ENCODE measurements at places on chromosomes 6 and 20.

DNA sequence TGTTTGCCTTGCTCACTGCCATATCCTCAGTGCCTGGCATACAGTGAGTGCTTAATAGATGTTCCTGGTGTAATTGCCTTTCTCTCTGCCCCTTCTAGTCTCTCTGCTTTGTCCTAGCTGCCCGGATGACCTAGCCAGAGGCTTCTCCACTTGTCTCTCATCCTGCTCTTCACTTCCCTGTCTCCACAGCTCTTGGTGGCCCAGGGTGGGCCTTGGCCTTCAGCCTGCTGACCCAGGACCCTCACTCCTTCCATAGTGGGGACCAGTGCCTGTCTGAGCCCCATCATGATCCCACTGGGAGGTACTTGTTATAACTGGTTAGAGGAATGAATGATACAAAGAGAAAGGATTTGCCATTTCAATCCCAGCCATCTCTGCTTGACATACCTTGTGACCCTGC, 49.2 kb upstream of the BLCAP start:
- no peak for DNase-seq

DNA sequence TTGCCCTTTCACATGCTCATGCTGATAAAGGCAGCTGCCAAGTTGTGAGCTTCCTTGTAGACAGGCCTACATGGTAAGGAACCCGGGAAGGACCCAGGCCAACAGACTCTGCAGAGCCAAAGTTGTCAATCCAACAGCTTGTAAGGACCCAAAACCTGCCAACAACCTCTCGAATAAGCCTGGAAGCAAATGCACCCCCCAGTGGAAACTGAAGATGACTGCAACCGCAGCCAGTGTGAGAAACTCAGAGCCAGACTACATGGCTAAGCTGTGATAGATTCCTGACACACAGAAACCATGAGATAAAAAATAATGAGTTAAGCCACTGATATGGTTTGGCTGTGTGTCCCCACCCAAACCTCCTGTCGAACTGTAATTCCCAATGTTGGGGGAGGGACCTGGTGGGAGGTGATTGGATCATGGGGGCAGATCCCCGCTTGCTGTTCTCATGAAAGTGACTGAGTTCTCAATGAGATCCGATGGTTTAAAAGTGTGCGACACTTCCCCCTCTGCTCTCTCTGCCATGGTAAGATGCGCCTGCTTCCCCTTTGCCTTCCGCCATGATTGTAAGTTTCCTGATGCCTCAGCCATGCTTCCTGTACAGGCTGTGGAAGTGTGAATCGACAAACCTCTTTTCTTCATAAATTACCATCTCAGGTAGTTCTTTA, 18.8 kb upstream of the CLPSL2 start:
- no peak for DNase-seq

DNA sequence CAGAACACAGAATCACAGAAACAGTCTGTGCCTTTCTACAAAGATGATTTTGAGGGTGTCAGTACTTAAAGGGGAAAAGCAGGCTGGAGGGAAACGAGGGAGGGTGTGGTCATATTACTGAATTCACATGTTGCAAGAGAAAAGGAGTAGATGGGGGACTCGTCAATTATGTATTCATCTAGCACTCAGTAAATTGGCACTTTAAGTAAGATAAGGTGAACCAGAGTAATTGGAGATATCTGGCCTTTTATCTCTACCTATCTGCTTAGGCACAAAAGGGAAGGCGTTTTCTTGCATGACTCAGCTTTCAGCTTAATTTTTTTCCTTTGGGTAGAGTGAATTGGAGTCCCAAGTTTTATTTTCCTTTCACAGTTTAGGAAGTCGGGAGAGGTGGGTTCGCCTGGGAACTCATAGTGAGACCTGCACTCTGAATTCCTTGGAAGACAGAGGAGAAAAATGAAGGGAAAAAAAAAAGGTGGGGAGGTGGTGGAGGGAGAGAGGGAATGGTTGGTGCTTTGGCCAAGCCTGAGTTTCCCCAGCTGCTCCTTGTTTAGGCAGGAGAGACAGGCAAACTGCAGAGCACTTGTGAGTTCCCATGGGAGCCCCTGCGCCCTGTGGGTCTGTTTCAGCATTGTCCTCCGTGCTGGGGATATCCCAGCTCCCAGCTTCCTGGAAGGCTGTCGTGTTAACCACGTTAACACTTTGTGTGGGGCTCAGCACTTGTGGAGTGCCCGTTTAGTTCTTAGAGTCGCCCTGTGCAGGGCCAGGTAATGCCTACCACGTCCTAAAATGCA, 19.7 kb upstream of the GTSF1L start:
- no peak for DNase-seq

DNA sequence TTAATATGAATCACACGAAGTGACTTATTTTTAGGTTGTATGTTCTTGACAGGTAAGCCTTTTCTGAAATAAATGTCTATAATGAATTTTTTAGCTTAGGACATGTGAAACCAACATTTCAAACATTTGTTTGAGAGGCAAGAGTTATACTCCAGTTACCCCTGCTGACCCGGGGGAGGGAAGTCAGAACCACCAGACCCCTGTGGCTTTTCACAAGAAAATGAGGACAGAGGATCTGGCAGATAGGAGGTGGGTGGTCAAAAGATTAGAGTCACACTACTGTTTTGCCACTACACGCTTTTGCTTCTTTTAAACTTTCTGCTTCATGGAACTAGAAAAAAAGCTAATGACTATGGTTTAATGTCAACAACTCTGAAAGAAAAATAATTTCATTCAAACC, 27.5 kb upstream of the ADGRF4 start:
- no peak for DNase-seq

- DNase-seq = no peak
These were observed 15.2 kb downstream of the EFHC1 start for GRCh38 chr6:52435345-52435744.

GRCh38 chr6:17418281-17419188, 25.1 kb downstream of the CAP2 start:
- no peak for DNase-seq

DNA sequence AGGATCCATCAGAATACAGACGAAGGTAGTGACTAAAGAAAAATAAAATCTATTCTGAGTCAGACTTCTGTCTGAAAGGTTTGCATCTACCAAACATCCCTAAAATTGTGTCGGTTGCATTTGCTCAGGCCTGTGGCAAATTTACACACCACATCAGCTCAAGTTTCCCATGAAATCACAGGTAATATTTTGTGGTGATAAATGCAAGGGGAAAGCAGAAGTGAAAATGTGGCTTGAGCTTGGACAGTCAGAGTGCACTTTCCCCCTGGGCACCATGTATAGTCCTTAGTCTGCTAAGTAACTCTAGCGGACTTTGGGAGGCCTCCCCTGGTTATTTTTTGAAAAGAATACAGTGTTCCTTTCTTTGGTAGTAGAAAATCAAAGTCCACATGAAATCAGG, 159.1 kb downstream of the PKHD1 start:
- DNase-seq = no peak

DNA sequence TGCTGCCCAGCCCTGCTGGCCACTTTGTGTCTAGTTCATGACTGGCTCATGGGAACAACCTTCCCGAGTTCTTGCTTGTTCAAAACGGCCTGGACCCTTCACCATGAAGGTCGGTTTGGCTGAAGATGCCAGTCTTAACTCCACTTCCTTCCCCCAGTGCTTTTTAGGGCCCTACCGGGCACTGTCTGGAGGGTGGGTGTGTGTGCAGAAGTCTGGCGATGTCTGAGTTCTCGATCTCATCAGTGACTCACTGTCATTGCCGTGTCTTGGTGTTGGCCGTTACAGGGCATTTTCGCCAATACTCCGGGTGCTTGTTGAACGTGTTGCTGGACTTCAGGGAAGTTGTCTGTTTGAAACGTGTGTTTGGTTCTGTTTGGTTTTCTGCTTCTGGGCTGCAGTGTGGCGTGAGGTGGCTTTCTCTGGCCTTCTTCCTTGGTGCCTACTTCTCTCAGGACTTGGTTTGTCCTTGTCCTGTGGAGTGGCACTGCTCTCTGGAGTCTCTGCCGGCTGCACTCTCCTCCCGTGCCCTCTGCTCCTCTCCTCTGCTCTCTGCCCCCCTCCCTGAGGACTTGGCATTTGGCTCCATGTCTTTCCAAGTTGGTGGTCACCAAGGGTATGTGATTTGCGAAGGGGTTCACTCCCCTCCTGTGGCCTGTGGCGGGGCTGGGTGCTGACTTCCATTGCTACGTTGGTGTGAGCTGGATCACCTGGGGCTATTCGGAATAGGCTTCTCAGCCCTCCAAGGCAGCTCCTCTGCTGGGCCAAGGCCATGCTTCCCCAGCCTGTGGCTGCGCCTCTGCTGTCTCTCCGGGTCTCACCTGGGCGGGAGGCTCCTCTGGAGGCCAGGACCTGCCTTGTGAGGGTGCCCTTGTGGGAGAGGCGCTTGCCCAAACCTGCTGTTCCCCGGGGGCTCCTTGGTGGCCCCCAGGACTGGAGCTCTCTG, 38.2 kb downstream of the PYGB start:
- no peak for DNase-seq

DNA sequence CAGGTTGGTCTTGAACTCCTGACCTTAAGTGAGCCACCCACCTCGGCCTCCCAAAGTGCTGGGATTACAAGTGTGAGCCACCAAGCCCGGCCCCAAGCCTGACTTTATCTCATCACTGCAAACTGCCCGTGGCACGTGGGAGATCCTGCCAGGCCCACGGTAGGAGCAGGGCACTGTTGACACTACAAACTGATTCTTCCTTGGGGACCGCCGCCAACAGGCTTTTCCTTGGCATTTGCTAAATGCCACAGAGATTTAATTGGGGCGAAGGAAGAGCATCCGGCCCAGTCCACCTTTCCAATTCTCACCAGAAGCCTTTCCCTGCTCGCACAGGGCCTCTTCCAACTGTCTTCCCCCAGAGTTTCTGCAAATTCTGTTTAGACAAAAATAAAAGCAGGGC, 11.0 kb downstream of the ATP9A start:
- DNase-seq = no peak

DNA sequence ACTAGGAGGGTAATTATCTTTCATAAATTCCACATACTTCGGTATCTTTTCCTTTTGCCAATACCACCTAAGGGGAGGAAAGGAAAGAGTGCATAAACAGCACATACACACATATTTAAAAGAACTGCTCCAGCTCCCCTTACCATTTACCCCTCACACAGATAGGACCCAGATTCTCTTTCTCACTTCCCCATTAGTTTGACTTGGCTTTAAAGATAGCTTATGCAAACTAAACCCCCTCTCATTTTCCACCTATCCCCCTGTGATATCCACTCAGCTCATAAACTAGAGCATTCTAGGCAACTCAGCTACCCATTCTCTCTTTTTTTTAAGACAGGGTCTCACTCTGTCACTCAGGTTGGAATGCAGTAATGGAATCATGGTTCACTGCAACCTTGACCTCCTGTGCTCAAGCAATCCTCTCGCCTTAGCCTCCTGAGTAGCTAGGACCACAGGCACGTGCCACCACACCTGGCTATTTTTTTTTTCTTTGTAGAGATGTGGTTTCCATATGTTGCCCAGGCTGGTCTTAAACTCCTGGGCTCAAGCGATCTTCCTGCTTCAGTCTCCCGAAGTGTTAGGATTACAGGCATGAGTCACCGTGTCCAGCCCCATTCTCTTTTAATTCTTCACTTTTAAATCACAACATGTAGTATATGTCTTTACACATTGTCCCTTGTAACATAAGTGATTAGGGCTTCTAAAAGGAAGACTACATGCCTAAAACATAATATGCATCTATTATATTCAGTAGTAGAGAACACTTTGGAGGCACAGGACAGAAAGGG, 4.0 kb downstream of the FUCA2 start:
- no peak for DNase-seq

- DNase-seq = no peak
These were observed 10.3 kb downstream of the FILIP1 start for GRCh38 chr6:75483136-75483952.

GRCh38 chr6:18070486-18070885, 52.0 kb downstream of the NHLRC1 start:
- no peak for DNase-seq

DNA sequence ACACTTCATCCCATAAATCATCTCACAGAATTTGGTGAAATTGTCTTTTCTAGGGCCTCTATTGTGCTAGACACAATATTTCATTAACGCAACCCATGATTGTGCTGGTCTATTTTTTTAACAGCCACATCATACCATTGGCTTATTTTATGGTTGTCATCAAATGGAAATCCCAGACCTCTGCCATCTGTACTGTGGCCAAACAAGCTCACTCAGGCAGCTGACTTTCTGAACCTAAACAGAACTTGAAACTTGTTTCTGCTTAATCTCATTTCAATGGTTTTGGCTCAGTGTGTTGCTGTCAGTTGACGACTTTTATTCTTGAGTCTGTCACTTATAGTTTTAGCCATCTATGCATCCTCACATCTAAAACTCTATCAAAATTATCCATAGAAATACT, 111.8 kb downstream of the HAO1 start:
- DNase-seq = no peak

DNA sequence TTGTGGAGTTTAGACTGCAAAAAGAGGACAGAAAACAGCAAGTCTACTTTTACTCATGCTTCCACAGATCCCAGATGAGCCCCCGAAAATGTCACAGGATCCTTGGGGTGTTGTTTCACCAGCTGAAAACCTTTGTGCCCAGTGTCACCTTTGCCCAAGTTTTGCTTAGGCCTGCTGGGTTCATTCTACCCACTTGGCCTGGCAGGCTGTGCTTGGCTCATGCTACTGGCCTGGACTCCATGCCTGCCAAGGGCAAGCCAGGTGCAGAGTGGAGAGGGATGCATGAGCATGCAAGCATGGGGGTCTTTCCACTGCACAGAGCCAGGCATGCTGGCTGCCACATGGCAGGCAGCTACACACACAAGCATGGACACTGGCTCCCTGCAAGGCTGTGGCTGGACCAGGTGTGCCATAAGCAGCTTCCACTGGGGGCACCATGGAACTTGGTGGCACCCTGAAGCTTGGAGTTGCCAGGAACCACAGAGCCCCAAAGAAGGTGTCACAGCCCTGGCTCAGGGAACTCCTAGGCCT, 1082.0 kb downstream of the KHDRBS2 start:
- DNase-seq = no peak

DNA sequence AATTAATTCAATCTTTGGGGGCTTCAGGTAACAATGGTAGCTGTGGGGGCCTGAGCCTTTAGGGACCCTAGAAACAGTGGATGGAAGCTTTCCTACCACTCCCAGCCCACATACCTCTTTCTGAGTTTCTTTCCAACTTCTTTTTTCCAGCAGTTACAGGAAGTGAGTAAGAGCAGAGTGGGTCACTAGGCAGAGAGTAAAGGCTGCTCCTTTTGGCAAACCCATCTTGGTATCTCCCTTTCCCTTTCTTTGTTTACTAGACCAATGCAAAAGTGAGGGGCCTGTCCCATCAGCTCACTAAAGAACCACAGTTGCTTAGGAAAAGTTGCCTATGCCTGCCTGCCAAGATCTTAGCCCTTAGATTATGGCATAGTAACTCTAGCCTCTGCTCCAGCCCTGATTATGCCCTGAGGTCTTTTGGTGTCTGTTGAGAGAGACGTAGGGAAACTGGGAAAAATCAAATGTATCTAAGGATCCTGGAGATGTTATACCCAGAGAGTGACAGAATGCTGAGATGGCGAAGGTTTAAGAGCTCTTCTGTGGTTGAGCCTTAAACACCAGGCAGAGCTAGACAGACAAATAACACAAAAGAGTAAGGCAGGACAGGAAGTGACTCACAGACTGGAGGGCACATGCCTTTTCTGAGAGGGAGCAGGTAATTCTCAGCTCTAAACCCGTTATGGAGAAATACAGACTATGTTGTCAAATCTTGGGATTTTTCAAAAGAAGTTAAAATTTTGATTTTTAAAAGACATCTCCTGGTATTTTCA, 31.3 kb downstream of the TRMT6 start:
- no peak for DNase-seq

Measured in HuH-7.5 (cell line).